Hypothalamus (tissue), 51 donors: ENCODE measurements at places on chromosomes 4 and X.
A peak's percentile ranks its signal among the peaks of the same experiment; 100 is the strongest.

DNA sequence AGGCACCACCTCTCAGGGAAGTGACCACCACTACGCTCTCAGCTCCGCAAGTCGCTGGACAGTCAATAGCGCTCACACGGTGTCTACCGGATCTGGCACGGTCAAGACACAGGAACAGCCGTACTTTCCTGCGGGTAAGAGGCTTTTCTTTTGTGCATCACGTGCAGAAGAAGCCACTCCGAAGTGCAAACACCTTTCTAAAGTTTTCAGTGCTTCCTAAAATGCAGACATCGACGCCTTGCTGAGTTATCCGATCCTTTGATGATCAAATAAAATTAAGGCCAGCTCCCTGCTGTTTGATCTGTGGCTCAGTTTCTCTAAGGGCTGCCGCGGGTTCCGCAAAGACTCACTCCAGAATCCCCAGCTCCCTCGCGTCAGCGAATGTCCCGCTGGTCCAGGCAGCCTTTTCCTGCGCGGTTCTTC is 71.8 kb downstream of the FBXO8 start:
- no peak for DNase-seq

- no peak for DNase-seq
Observed at GRCh38 chr4:87053802-87054767, 119.3 kb downstream of the AFF1 start.

- no peak for DNase-seq
Observed at GRCh38 chrX:47574076-47574546, 8.1 kb upstream of the TIMP1 start.

DNA sequence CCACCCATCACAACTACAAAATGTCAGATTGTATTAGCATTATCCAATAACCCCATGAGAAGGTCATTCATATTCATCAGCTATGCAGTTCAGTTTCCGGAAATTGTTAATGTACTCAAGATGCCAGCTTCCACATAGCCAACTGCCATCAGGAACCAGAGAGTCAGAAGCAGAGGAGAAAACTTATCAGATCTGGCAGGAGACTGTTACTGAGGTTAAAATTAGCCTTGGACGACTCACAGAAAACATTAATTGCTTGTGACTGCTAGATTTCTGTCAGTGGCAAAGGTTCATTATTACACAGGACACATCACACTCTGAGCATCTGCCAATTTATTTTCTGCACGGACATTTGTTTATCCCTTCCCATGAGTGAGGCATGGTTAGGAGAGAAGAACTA is 352.8 kb downstream of the DHRSX start:
- DNase-seq, result no peak

- DNase-seq, result no peak
Observed at GRCh38 chr4:172734555-172734954, 434.1 kb upstream of the GALNT7 start.

DNA sequence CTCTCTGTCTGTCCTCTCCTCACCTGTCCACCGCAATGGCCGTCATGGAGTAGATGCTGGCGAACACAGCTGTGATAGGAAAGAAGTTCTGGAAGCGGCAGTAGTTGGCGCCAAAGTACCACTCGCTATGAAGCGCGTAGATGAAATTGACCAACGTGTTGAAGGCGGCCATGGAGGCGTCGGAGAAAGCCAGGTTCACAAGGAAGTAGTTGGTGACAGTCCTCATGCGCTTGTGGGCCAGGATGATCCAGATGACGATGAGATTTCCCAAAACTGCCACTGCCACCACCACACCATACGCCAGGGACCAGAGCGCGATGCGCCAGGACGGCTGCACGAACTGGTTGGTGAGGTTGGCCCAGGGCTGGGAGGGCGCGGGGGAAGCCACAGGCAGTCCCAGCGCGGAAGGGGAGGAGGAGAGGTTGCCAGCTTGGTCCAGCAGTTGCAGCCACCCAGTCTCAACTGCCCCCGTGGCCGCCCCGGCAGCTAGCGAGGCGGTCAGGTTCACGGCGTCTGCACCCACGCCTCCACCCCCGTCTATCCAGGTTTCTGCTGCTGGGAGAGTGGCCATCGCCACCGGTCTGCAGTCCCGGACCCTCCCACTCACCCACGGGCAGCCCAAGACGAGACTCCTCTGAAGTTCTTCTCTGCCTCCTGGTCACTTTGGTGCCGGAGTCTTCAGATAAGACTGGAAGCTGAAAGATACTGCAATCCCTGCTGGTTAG is 518 bp downstream of the TACR3 start:
- peak; percentile 1 for DNase-seq

- DNase-seq, result no peak
Observed at GRCh38 chr4:122958505-122958904, 36.1 kb upstream of the NUDT6 start.
